ENCODE measurements at places on chromosomes 3 and 15. TPM values are rescaled to one million over a fixed set of nuclear protein-coding genes. Genes with fewer than 3 reads are reported as not detected.

GRK7 gene
- not detected for total RNA-seq

GOLGA6D gene
- not detected for total RNA-seq

CFAP20DC gene
- total RNA-seq = 0.95 TPM

SNX22 gene
- 0.11 TPM for total RNA-seq

ALDH1A3 gene
- total RNA-seq = 15.3 TPM

CP gene
- 0.54 TPM for total RNA-seq

DNAH12 gene
- total RNA-seq = under 0.01 TPM

IL5RA gene
- not detected for total RNA-seq

FBN1 gene
- 129 TPM for total RNA-seq

NRG4 gene
- total RNA-seq = not detected

CXCR6 gene
- not detected for total RNA-seq

LARP6 gene
- total RNA-seq = 11.3 TPM

RNF168 gene
- 18.4 TPM for total RNA-seq

TM6SF1 gene
- 19.7 TPM for total RNA-seq

OXTR gene
- 0.65 TPM for total RNA-seq

XYLB gene
- 2.1 TPM for total RNA-seq

ADAMTS9 gene
- 31.8 TPM for total RNA-seq

NCK1 gene
- total RNA-seq = 149 TPM

AP2M1 gene
- total RNA-seq = 497 TPM

MASP1 gene
- total RNA-seq = 0.43 TPM

HTD2 gene
- total RNA-seq = 7.7 TPM

PAQR9 gene
- total RNA-seq = not detected

CHAC1 gene
- 0.76 TPM for total RNA-seq

NTRK3 gene
- not detected for total RNA-seq

PSTPIP1 gene
- not detected for total RNA-seq

BTD gene
- 39.7 TPM for total RNA-seq

FMN1 gene
- 0.11 TPM for total RNA-seq

P2RY13 gene
- total RNA-seq = not detected

RTP1 gene
- not detected for total RNA-seq

IGF2BP2 gene
- 33.2 TPM for total RNA-seq

SLC22A13 gene
- total RNA-seq = 0.09 TPM

SEMA6D gene
- 1.5 TPM for total RNA-seq

DLG1 gene
- total RNA-seq = 132 TPM

CPNE9 gene
- total RNA-seq = not detected

TNIK gene
- total RNA-seq = 14.2 TPM

HIGD2B gene
- 0.11 TPM for total RNA-seq

GPX1 gene
- total RNA-seq = 462 TPM

ZDHHC23 gene
- 35.5 TPM for total RNA-seq

SPINT1 gene
- 0.34 TPM for total RNA-seq

CDC25A gene
- total RNA-seq = 5.0 TPM

GOLGA8J gene
- not detected for total RNA-seq

MINAR1 gene
- 0.77 TPM for total RNA-seq

GABRR3 gene
- not detected for total RNA-seq

SNAPC5 gene
- total RNA-seq = 18.6 TPM

PLA2G4F gene
- not detected for total RNA-seq

CTXND1 gene
- total RNA-seq = not detected

ROBO2 gene
- total RNA-seq = not detected

TMEM266 gene
- not detected for total RNA-seq

Data from dermis lymphatic vessel endothelial cell (primary cell).